Hematopoietic multipotent progenitor cell treated with erythropoietin and hydrocortisone succinate and interleukin-3 and kit ligand, for 15 days (in vitro differentiated cells): ENCODE measurements at places on chromosomes 11 and 22.

DNA sequence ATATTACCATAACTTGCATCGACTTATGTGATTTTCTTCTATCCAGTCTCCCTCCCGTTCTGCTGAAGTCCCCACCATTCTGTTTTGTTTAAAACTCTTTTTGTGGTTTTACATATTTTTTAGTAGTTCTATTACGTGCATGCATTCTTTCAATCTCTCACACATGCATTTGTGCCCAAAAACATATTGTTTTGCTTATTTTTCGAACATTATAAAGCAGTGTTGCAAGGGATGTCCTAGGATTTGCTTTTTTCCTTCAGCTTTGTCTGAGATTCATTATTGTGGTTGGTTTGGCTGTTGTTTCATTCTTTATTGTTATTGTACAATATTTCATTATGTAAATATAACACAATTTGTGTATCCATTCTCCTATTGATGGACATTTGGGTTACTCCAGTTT is 235.7 kb downstream of the DYNC2H1 start:
- DNase-seq = no peak

DNA sequence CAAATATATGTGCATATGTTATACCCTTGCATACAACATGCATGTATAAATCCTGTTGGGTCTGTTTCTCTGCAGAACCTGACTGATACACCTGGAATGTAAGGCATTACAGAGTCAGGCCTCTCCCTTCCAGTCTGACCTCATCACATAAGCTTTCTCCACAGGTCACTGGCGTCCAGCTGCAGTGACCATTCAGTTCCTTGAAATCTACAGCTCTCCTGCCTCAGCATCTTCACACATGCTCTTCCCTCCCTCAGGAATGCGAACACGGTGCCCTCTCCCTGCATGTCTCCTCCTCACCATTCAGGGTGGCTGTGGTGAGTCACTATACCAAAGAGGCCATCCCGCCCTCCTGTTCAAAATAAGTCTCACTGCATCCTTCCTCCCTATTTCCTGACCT is 657.8 kb upstream of the B3GAT1 start:
- DNase-seq = no peak

DNA sequence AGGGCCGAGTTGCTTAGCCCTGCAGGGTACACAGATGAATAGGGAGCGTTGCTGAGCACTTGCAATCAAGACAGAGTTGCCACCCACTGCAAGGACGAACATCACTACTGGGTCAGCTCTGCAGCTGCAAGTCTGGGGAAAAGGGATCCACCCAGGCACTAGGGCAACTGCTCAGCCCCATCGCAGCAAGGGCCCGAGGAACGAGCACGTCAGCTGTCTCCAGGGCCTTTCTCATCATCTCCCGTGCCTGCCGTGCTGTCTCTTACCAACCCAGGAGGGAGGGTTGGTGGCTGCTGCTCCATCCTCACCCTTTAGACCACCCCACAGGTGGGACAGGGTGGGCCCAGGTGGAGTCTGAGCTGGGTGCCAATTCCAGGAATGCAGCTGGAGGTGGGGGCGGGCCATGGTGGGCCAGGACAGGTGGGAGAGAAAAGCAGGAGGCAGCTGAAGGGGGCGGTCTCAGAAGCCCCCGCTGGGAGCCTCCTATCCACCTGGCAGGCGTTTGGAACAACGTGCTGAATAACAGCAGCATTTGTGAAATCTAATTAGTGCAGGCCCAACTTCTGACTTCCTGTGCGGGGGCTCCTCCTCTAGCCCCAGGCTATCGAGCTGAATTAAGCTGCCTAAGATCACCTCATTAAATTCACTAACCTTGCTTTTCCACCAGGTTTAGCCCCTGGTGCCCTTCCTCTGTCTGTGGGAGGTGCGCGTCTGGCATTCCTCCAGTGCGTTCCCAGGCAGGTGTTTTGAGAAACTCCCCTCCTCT is 252.5 kb downstream of the ST3GAL4 start:
- no peak for DNase-seq

- no peak for DNase-seq
Observed at GRCh38 chr11:13339195-13340153, 61.9 kb downstream of the BMAL1 start.

GRCh38 chr22:27488456-27489177 is 312.9 kb downstream of the MN1 start:
- DNase-seq = no peak

DNA sequence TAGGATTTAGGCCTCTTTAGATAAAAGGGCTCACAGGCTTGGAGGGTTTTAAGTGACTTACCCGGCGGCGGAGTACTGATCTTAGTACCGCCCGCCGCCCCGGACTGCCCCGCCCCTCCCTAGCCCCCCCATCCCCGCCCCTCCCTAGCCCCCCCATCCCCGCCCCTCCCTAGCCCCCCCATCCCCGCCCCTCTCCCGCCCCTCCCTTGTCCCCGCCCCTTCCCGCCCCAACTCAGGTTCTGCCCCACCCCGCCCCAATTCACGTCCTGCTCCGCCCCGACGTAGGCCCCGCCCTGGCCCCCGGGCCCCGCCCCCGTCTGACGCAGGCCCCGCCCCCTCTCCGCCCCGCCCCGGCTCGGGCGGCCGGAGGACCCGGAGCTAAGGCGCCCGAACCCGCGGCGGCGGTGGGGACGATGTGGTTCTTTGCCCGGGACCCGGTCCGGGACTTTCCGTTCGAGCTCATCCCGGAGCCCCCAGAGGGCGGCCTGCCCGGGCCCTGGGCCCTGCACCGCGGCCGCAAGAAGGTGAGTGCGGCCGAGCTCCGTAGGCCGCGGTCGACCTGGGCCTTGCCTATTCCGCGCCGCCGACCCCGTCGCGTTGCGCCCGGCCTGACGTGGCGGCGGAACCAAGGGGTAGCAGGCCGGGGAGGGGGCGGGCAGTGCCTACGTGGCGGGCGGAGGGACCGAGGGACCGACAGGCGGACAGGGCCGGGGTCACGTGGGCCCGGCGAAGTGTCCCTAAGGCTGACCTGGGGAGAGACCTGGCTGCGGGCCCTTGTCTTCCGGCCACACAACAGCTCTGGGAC is at the start of gene SCYL1:
Gene SCYL1 (plus strand): TSS at position 343 of the 805 bp plus-strand sequence. CDS start 71 bp downstream, at position 414.
- DNase-seq = peak; percentile 82

GRCh38 chr11:113267493-113267892 is 46.9 kb upstream of the TTC12 start:
- DNase-seq = no peak
